PC-3 (cell line): ENCODE measurements at places on chromosomes 16 and 17. TPM values are rescaled to one million over a fixed set of nuclear protein-coding genes. Genes with fewer than 3 reads are reported as not detected.

The EFNB3 gene
- 4.9 and 7.7 TPM in 2 replicates for total RNA-seq

The KRT13 gene
- 1.4 TPM in 2 replicates for total RNA-seq

The LGALS9B gene
- total RNA-seq = not detected in 2 replicates

The TMEM88 gene
- total RNA-seq = 1.5 TPM in 1 of 2 replicates, not detected in the other

The TLCD3B gene
- 0.29 and 0.47 TPM in 2 replicates for total RNA-seq

The PLA2G10 gene
- total RNA-seq = 0.22 TPM in 1 of 2 replicates, not detected in the other

The MAP2K6 gene
- 8.4 and 12.2 TPM in 2 replicates for total RNA-seq

The NQO1 gene
- total RNA-seq = 193 and 251 TPM in 2 replicates

The NPIPA8 gene
- total RNA-seq = not detected in 2 replicates

The RNF227 gene
- 0.11 and 0.52 TPM in 2 replicates for total RNA-seq

The CBX2 gene
- total RNA-seq = 39.2 and 43.9 TPM in 2 replicates

The CSH2 gene
- total RNA-seq = not detected in 2 replicates

The CDH5 gene
- not detected in 2 replicates for total RNA-seq

The CFAP97D1 gene
- 0.12 and 0.29 TPM in 2 replicates for total RNA-seq

The NOXO1 gene
- total RNA-seq = 2.4 and 3.4 TPM in 2 replicates

The LMF1 gene
- total RNA-seq = 12.9 and 13.5 TPM in 2 replicates

The RFNG gene
- 46.7 and 46.8 TPM in 2 replicates for total RNA-seq

The SLC46A1 gene
- total RNA-seq = 10.4 and 12.9 TPM in 2 replicates

The SYT17 gene
- total RNA-seq = 10.8 and 11.8 TPM in 2 replicates

The NUBP2 gene
- 95.1 and 128 TPM in 2 replicates for total RNA-seq

The IRX3 gene
- not detected in 2 replicates for total RNA-seq

The PHOSPHO1 gene
- 1.1 and 1.7 TPM in 2 replicates for total RNA-seq
